GM23248 (cell line): ENCODE measurements at places on chromosomes 5 and 9. TPM values are rescaled to one million over a fixed set of nuclear protein-coding genes. Genes with fewer than 3 reads are reported as not detected.

PCDHB5 gene
- total RNA-seq = 0.43 and 1.3 TPM in 2 replicates

PTGES2 gene
- total RNA-seq = 68.6 and 68.9 TPM in 2 replicates

SLIT3 gene
- 49.4 and 61.9 TPM in 2 replicates for total RNA-seq

BTNL3 gene
- total RNA-seq = not detected in 2 replicates

TSPAN17 gene
- total RNA-seq = 41.2 and 42.2 TPM in 2 replicates

HTR1A gene
- total RNA-seq = not detected in 2 replicates

ZNF883 gene
- 6.2 and 6.6 TPM in 2 replicates for total RNA-seq

DNA sequence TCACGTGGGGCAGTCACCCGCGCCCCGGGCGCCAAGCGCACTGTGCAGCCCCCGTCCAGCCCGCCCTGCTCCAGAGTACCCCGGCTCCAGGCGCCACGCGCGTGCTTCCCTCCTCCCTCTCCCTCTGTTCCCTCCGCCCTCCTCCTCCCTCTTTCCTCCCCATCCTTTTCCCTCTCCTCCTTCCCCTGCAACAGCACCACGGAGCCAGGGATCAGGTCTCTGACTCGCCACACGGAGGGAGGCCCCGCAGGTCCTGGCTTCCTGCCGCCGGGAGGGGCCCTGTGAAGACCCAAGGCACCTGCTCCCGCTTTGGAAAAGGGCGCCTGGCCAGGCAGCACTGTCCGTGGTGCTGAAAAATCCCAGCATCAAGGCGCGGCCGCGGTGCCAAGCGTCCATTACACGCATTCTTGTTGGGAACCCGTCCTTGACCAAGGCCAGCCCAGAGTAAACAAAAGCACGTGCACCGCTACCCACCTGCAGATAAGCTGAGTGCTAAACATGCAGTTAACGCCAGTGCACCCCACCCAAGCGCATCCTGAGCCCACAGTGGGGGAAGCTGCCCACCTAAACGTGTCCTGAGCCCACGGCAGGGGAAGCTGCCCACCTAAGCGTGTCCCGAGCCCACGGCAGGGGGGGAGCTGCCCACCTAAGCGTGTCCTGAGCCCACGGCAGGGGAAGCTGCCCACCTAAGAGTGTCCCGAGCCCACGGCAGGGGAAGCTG, 21.7 kb downstream of the SLC6A18 start:
- H3K4me1 ChIP-seq = no peaks in the 10 kb centered on the region
- DNase-seq = peak; percentile 38
- no peak overlapping the region for H3K27ac ChIP-seq
- H3K36me3 ChIP-seq = no peaks in the 10 kb centered on the region

- H3K4me1 ChIP-seq = no peaks in the 10 kb centered on the region
- no peak for DNase-seq
- H3K4me3 ChIP-seq = no peak overlapping the region
- no peaks in the 10 kb centered on the region for H3K36me3 ChIP-seq
- H3K27me3 ChIP-seq = no peaks in the 10 kb centered on the region
- H3K27ac ChIP-seq = no peak overlapping the region
Observed at GRCh38 chr5:86757824-86758223, 140.1 kb downstream of the COX7C start.

DNA sequence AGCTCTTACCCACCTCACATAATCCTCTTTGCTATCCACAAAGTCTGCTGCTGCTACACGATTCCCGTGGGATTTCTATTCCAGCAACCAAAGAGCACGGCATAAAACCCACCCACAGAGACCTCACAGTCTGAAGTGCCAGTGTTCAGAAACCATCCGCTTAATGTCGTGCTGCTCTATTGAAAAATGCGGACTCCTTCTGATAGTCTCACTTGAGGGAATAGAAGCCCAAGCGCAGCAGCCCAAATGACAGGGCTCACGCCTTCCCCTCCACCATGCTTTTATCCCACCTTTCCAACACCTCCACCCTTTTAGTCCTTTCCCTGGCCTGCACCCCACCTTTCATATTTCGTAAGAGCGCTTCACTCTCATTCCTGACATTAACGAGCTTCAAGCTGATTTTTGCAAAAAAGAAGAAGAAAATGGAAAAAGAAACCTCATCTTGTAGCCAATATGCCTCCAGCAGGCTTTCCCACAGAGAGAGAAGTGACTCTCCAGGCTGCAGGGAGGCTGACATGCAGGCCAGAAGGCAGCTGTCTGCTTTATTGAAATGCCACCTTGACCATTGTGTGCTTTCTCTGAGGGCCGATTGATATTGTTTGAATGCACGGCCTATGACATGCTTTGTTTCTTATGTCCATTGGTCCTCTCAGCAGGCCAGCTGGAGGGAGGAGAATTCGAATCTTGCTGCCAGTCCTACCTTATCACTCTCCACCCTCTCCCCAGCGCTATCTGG, 70.6 kb upstream of the PCSK1 start:
- DNase-seq = no peak
- peaks cover under 1% of the 10 kb centered on the region for H3K4me1 ChIP-seq
- no peak overlapping the region for H3K27ac ChIP-seq

- no peak overlapping the region for H3K27ac ChIP-seq
- H3K27me3 ChIP-seq = no peaks in the 10 kb centered on the region
- H3K4me3 ChIP-seq = no peak overlapping the region
- peak; percentile 4 for DNase-seq
- no peaks in the 10 kb centered on the region for H3K36me3 ChIP-seq
- peaks cover 4% of the 10 kb centered on the region; the same call in 1 of the 2 replicates for H3K4me1 ChIP-seq
Observed at GRCh38 chr5:67426961-67427849, 230.6 kb upstream of the CD180 start.

DNA sequence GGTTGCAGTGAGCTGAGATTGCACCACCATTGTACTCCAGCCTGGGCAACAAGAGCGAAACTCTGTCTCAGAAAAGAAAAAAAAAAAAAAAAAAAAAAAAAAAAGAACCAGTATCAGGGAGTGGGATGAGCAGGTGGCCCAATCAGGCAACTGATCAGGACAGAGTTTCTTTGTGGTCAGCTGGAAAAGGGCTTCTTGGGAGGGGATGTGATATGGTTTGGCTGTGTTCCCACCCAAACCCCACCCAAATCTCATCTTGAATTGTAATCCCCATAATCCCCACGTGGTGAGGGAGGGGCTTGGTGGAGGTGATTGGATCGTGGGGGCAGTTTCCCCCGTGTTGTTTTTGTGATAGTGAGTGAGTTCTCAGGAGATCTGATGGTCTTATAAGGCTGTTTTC, 4.7 kb upstream of the GCNT1 start:
- DNase-seq = no peak
- H3K36me3 ChIP-seq = no peaks in the 10 kb centered on the region
- H3K4me3 ChIP-seq = no peak overlapping the region
- H3K4me1 ChIP-seq = peaks cover 44% of the 10 kb centered on the region

DNA sequence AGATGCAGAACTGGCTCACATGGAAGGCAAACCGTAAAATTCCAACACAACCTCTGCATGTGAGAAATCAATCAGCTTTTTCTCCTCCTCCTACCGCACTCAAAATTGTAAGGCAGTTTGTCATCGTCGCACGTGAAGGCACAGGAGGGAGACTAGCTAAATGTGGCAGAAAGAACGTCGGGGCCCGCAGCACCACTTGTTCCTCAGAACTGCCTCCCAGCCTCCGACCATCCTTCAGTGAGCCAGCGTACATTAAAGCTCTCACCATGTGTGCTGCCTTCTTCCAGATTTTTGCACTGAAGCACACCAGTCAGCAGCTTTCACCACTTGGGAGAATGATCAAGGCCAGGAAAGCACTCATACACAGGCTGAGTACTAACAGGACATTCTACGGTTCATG, 105.9 kb downstream of the RFX3 start:
- H3K27me3 ChIP-seq = no peaks in the 10 kb centered on the region
- DNase-seq = no peak
- H3K27ac ChIP-seq = no peak overlapping the region

GRCh38 chr5:124642151-124642550, 104.3 kb downstream of the ZNF608 start:
- DNase-seq = no peak
- H3K27me3 ChIP-seq = no peaks in the 10 kb centered on the region
- H3K36me3 ChIP-seq = no peaks in the 10 kb centered on the region
- H3K27ac ChIP-seq = no peak overlapping the region
- no peak overlapping the region for H3K4me3 ChIP-seq

GRCh38 chr5:1386274-1386717, 41.4 kb upstream of the CLPTM1L start:
- no peaks in the 10 kb centered on the region for H3K36me3 ChIP-seq
- peak overlapping the region; percentile 67 for H3K4me3 ChIP-seq
- DNase-seq = peak; percentile 60
- H3K27ac ChIP-seq = no peak overlapping the region
- no peaks in the 10 kb centered on the region for H3K4me1 ChIP-seq

DNA sequence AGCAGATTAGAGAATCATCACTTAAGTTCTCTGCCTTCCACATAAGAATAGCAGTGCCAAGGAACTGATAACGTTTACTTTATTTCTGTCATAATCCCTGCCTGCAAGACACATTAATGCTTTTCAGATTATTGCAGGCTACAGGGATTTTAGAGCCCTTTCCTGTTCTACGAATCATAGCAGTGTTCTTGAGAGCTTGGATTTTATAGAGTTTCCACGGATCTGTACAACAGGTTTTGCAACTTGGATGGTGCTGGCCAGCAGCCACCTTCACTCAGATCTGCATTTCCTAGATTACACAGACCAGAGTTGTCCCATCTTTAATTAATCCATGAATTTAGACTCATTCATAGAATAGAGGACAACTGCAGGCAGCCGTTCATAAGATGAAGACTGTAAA, 38.1 kb downstream of the SLC12A2 start:
- H3K4me3 ChIP-seq = no peak overlapping the region
- no peaks in the 10 kb centered on the region for H3K27me3 ChIP-seq

- no peak overlapping the region for H3K4me3 ChIP-seq
- H3K4me1 ChIP-seq = no peaks in the 10 kb centered on the region
- H3K27ac ChIP-seq = no peak overlapping the region
- H3K36me3 ChIP-seq = no peaks in the 10 kb centered on the region
Observed at GRCh38 chr9:34599546-34599945, 10.0 kb upstream of the CNTFR start.

GRCh38 chr5:91224456-91224855, 158.7 kb downstream of the ARRDC3 start:
- H3K27ac ChIP-seq = 0 out of 2 replicates have a peak overlapping the region, but pooled peaks have one; percentile 17
- no peaks in the 10 kb centered on the region for H3K36me3 ChIP-seq
- peak; percentile 49 for DNase-seq
- H3K4me1 ChIP-seq = peaks cover 35% of the 10 kb centered on the region
- H3K27me3 ChIP-seq = no peaks in the 10 kb centered on the region

GRCh38 chr5:33931136-33931535, 5.0 kb upstream of the RXFP3 start:
- no peaks in the 10 kb centered on the region for H3K27me3 ChIP-seq
- no peak overlapping the region for H3K27ac ChIP-seq
- no peaks in the 10 kb centered on the region for H3K36me3 ChIP-seq
- peaks cover 7% of the 10 kb centered on the region for H3K4me1 ChIP-seq
- no peak for DNase-seq

GRCh38 chr5:67047160-67047559, 149.4 kb downstream of the CD180 start:
- no peaks in the 10 kb centered on the region for H3K36me3 ChIP-seq
- H3K27me3 ChIP-seq = no peaks in the 10 kb centered on the region
- no peak overlapping the region for H3K4me3 ChIP-seq

DNA sequence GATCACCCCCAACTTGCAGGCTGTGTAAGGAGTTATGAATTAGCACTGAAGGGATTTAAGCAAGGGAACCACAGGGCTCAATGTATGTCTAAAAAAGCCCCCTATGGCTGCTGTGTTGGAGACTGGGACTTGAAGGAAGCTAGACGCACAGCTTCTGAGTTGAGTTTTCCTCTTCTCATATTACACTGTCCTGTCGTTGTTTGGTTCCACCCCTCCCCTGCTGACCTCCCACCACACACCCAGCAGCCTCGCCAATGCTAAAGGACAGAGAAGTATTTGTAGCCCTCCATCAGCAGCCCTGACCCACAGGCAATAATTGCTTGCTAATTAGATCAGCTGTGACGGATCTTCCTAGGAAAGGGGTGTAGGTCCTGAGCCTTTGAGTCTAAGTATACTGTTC, 15.1 kb upstream of the CARTPT start:
- H3K27ac ChIP-seq = no peak overlapping the region
- H3K4me1 ChIP-seq = no peaks in the 10 kb centered on the region
- H3K27me3 ChIP-seq = peaks cover 34% of the 10 kb centered on the region

DNA sequence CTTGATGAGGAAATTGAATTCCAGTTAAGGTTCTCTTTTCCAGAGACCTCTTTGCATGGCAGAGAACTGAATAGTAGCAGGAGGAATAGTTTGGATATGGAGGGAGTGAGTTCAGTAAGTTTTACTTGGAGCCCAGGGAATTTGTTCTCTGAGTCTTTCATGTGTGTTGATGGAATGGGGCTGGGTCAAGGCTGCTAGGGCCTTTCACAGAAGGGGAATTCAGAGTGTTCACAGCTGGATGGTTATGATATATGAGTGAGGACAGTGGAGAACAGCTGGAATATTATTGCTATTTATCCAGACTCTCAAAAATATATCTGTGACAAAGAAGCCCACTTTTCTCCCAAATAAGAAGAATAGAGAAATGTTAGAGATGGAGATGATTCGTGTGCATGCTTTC, 372.8 kb downstream of the PLK2 start:
- H3K27ac ChIP-seq = no peak overlapping the region
- H3K4me3 ChIP-seq = no peak overlapping the region
